ENCODE measurements at places on chromosomes 5 and 9. TPM values are rescaled to one million over a fixed set of nuclear protein-coding genes. Genes with fewer than 3 reads are reported as not detected.

- no peak for DNase-seq
Observed at GRCh38 chr9:27924502-27924901, 351.2 kb upstream of the C9orf72 start.

GRCh38 chr5:16902846-16903245 is 33.2 kb downstream of the MYO10 start:
- DNase-seq, result no peak

- DNase-seq, result no peak
Observed at GRCh38 chr9:35044071-35044470, 28.4 kb downstream of the VCP start.

- no peak for DNase-seq
Observed at GRCh38 chr9:129164246-129164930, 13.7 kb downstream of the IER5L start.

DNA sequence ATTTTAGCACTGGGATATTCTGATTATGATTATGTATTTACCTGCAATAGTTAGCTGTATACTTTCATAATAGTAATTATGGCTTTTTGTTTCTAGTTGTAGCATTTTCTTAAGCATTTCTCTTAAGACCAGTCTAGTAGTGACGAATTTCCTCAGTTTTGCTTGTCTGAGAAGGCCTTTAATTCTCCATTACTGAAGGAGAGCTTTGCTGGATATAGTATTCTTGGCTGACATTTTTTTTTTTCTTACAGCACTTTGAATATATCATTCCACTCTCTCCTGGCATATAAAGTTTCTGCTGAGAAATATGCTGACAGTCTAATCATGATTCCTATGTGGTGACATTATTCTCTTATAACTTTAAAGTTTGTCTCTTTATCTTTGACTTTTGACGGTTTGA is 181.1 kb upstream of the DMRTA1 start:
- DNase-seq, result no peak

- no peak for DNase-seq
Observed at GRCh38 chr5:98524773-98525172, 248.7 kb upstream of the RGMB start.

DNA sequence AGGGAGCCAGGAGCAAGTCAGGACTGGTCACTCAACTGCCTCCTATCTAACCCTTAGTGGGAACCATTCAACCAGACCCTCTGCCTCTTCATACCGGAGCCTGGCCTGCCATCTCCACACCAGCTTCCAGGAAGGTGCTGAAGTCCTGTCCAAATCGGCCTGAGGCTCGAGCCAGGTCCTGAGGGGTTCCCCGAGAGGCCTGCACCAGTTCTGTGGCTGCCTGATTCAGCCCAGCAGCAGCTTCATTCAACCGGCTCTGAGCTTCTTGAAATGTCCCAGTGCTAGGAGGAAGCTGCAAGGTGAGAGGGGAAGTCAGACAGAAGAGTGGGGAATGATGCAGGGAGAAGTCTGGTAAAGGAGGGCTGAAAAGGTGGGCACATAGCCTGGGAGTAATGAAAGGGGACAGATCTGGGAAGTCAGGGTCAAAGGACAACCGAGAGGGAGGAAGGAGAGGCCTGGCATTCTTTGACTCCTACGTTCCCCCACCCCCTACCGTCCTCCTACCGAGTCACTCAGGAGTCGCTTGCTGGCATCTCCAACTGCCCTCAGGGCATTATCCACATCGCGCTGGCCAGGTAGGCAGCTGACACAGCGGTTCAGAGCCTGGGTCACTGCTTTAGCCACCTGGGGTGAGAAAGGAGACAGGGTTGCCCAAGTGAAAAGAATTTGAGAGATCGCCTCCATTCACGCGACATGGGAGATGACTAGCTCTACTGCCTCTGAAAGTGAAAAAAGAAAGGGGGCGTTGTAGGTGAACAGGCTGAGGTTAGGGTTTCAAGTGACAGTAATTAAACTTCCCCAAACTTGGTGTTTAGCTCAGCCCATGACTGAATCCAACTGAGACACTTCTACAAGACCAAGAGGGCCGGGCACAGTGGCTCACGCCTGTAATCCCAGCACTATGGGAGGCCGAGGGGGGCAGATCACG is 20.2 kb downstream of the TLN1 start:
- no peak for DNase-seq

- DNase-seq, result no peak
Observed at GRCh38 chr5:122774519-122774860, 390 bp upstream of the SNX2 start.

DNA sequence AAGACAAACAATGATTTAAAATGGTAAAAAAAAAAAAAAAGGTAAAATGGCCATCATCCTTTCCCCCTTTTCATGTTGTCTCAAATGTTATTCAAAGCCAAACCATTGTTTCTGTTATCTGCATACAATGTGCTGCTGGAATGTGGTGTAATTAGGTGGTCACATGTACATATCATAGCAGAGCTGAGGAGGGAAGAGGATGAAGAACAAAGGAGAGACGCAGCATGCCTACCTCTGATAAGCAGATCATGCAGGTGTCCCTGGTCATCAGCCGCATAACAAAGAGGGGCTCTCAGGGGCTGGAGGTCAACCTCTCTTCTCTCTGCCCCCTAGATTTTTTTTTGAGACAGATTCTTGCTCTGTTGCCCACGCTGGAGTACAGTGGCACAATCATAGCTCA is 141.0 kb downstream of the CARTPT start:
- DNase-seq, result no peak

- no peak for DNase-seq
Observed at GRCh38 chr9:133354766-133355165, 1.5 kb downstream of the SURF1 start.

- no peak for DNase-seq
Observed at GRCh38 chr5:163888366-163888765, 382.9 kb downstream of the MAT2B start.

GRCh38 chr5:87004101-87004500 is 263.6 kb upstream of the RASA1 start:
- no peak for DNase-seq

DNA sequence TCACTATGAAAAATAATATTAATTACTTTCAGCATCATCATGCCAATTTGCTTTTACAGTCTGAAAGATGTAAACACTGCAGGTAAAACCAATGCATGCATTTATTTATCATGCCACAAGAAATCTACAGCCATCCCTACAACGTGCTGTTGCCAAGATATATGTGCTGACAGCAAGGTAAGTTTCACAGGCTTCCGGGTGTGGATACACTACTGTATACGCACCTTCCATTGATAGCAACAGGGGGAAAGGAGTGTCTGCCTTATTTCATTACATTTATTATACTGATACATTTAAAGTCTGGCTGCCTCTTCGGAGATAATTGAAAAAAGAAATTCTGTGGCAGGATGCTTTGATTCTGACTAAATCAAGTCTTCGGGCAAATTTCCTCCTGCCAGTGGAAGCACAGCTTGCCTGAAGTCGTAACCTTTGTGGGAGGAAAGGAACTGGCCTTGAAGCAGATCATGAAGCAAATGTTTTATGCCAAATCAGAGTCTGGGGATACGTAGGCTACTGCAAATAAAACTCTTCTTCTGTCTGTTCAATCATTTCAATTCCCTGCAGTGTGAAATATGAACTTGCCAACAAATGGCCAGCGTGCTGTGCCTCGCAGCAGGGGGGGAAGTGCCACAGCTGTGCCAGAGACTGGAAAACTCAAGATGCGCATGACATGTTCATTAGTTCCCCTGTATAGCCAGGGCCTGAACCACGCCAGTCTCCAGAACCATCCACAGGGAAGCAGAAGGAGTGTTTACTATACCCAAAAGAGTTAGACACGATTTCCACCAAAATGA is 268.1 kb downstream of the EFNA5 start:
- DNase-seq, result no peak

DNA sequence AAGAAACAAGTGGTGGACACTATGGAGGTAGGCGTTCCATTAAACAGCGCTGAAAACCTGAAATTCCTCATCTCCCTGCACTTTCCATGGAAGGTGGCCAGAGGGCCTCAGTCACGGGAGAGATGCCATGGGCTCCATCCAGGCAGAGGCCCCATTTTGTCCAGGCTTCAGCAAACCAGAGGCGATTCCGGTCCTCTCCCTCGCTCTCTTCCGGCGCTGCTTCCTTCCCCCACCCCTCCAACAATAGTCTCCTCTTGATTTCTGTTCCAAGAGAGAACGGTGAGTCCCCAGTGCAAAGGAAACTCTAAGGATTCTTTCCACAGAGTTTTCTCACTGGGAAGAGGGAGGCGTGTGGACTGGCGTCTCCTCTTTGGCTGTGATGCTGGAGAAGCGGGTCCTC is 7.5 kb downstream of the ZNF366 start:
- DNase-seq, result no peak

DNA sequence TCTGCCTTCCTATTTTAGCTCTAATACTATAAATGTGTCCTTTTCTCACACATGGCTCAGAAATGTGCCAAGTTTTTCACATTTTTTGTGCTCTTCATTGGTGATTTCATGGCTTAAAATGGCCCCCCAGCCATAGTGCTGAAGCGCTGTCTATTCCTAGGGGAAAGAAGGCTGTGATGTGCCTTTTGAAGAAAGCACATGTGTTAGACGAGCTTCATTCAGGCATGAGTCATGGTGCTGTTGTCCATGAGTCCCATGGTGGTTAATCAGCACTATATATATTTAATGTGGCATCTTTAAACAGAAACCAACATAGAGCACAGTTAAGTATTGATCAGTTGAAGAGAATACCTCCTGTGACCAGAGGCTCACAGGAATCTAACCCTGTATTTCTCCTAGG is 55.8 kb downstream of the PDE8B start:
- no peak for DNase-seq

DNA sequence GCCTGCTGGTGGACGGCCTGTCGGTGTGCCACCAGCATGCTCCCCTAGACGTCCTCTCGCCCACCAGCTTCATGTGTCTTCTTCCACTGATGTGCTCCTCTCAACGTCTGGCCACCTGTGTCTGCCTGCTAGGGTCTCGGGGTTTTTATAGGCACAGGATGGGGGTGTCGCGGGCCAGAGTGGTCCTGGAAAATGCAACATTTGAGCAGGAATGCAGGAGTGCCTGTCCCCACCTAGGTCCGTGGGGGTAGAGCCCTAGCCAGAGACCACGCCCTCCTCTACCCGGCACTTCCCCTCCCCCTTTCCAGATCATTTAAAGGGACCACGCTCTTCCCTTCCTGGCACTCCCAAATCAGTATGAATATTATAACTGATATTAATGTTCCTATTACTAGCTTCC is 48.0 kb upstream of the OSMR start:
- DNase-seq, result no peak

DNA sequence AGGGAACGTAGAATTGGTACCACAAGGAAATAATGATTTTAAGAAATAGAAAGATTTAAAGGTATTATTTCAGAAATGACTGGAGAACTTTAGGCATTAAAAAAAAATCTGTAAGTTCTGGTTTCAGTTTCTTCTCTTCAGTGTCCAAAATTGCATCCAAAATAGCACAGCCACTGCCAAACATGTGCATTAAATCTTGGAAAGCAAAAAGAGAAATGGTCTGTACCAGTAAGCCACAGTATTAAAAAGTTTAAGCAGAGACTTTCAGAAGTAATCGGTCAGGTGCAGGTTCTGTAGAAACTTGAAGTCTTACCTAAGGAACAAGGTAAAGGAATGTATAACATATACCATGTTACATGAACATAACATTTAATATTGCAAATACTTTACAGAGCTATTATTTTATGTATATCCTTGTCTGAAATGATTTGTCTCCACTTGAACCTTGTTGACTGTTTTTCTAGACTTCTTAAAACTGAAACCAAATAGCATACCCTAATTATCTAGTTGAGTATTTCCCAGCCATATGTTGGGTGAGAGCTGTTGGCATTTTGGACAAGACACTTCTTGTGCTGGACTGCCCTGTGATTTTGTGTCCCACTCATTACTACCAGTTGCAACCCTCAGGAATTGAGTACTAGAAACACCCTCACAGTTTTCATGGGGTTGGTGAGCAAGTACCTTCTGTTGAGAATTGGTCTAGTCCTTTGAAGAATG is 32.1 kb downstream of the NIPBL start:
- DNase-seq, result no peak

- DNase-seq, result peak; percentile 57
Observed at GRCh38 chr9:63859475-63860215, 1425.4 kb downstream of the FOXD4L5 start.

DNA sequence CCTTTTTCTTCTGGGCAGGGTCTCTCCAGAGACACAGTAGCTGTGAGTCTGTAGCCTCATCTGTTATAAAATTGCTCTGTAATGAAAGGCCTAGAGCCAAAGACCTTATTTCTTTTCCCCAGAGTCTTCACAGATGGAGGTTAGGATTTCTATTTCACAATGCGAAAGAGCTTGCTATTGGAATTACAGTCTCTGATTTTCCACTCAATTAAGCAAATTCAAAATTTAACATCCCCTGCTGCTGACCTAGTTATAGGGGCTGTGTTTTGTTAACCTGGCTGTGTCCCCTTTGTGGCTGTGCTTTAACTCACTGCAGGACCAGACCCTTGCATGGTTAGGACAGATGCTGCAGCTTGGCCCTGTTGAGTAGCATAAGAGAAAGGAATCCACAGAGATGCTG is 190.3 kb upstream of the NMUR2 start:
- no peak for DNase-seq

GRCh38 chr9:130962418-130963316 is 23.6 kb upstream of the FIBCD1 start:
- peak; percentile 40 for DNase-seq

GRCh38 chr5:79133657-79134451 is 22.2 kb downstream of the BHMT start:
- DNase-seq, result peak; percentile 52

GRCh38 chr5:125424402-125425141 is 678.1 kb upstream of the ZNF608 start:
- DNase-seq, result no peak

The SEMA6A gene
- 0.42 TPM for total RNA-seq

The C9 gene
- 0.51 TPM for total RNA-seq

The PCDHB13 gene
- not detected for total RNA-seq

The PCDHA2 gene
- not detected for total RNA-seq

The CFAP90 gene
- not detected for total RNA-seq

The PCDHGA7 gene
- total RNA-seq, result not detected

The GFRA3 gene
- not detected for total RNA-seq

The SLCO4C1 gene
- total RNA-seq, result 0.16 TPM

The CD180 gene
- total RNA-seq, result not detected

The FAM221B gene
- not detected for total RNA-seq

The CDH10 gene
- total RNA-seq, result not detected

The CEP120 gene
- total RNA-seq, result 18.9 TPM

The ITGA2 gene
- total RNA-seq, result 0.09 TPM

The GABRA6 gene
- not detected for total RNA-seq

The EFCAB9 gene
- not detected for total RNA-seq
